ENCODE measurements at places on chromosomes 4 and X.

- no peak for DNase-seq
These were observed 19.1 kb upstream of the ZXDA start for GRCh38 chrX:57929373-57929772.

- DNase-seq = no peak
These were observed 317.1 kb upstream of the GALNT7 start for GRCh38 chr4:172851534-172851933.

DNA sequence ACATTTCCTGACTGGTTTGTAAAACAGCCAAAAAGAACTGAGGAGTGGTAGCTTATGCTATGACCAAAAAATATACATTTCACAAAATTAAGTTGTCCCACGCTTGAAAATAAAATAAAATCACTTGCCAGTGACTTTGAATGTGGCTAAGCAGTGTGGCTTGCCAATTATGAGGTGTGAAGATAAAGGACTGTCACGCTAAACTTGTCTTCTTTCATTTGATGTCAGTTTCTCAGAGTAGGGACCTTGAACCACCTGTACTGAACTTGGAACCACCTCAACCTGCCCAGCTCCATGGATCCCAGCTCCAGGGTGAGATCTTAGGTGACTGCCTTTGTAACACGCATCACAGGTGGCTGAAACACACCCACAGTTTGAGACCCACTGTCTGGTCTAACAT, 113.7 kb upstream of the TBL1X start:
- DNase-seq = no peak

DNA sequence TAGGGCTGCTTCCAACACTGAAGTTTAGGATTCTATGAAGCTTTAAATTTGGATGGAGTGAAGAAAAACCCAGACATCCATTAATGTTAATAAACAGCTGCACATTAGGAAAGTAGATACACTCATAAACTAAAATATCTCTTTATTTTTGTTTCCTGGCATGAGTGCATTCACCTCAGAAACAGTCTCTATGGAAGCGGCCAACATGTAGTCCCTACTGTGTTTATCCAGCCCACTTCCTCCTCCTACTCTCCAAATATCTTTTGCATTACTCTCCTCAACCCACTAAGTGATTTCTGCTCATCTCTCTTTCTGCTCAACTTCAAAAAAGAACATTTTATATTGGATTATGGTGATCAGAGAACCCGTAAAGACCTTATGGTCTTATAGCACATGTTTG, 180.3 kb upstream of the MXRA5 start:
- no peak for DNase-seq

DNA sequence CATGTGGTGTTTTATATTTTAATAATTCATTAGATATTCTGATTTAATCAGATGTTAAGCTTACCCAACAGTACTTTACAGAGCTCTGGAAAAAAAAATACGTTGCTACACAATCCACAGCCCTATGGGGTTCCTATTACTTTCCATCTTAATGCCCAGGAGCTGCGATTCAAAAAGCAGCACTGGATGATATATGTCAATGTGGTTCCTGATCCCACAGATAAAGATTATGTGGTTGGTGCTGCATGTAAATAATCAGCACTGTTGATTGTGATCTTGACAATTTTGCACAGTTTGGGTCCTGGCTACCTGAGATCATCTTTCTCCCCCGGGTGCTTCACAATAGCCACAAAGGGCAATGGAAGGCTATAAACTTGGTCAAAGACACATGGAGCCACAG, 72.7 kb upstream of the DCLK2 start:
- no peak for DNase-seq

- no peak for DNase-seq
These were observed 45.1 kb downstream of the IGFBP7 start for GRCh38 chr4:57064811-57065711.

DNA sequence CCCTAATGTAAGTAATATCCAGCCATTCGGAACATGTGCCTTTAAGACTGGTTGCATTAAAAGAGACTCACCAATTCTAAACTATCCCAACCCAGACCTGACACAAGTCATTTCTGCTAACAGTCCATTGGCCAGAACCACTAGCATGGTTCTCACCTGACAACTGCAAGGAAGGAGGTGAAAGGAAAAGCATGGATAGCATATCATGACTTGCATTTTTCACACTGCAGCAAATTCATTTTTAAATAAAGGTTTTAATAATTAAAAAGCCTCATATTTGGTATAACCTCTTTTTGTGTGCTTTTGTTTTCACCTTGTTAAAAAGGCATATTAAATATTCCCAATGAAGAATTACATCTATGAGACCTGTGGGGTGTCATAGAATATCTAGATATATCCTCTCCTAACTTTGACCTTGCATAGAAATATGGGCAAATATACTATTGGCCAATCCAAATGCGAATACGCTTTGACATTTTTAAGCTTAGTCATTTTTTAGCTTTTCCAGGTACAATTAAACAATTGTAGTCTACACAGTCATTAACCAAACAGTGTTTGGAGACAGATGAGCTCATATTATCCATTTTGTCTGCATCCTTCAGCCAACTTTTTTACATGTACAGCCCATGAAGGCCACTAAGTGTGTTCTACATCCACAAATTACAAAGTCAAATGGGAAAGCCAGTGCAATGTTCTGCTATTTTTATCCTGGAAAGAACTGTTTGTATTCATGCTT, 295.3 kb downstream of the PDGFC start:
- DNase-seq = no peak

DNA sequence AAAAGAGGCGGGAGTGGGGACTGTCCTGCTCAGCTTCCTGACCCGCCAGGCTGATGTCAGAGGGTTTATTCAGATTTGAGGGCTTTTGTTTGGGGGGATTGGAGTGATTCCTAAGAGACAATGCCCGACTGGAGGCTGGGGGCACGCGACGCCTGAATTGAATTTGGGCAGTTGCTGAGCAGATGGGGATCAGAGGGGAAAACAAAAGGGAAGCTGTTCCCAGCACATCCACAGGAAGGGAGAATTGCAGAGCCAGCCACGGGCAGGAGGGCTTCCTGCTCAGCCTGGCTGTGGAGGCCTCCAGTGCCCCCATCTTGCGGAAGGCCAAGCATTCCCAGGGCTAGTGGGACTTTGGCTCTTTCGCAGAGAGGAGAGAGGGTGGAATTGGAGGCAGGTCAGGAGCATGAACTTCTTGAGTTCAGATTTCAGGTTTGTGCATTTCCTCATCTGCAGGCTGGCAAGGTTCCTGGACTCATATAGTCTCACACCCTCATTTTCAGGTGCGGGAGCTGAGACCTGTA, 162.8 kb downstream of the NHS start:
- no peak for DNase-seq

DNA sequence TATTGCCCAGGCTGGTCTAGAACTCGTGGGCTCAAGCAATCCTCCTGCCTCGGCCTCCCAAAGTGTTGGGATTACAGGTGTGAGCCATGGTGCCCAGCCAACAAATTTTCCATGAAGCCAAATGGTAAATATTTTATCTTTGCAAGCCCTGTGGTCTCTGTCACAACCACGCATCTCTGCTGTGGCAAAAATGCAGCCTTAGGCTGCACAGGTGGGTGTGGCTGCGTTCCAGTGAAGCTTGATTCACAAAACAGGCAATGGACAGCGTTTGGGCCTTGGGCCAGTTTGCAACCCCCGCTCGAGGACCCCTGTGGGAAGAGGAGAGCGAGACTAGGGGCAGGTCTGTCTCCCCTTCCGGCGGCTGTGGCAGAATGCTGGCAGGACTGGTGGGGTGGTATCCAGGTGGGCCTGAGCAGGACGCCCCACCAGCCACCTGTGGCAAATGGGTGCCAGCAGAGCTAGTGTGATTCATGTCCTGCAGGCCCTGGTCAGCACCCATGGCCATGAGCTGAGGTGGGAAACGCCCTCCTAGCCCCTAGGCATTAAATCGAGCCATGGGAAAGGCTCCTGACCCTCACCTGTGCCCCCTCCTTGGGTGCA, 19.7 kb downstream of the HTRA3 start:
- DNase-seq = no peak

DNA sequence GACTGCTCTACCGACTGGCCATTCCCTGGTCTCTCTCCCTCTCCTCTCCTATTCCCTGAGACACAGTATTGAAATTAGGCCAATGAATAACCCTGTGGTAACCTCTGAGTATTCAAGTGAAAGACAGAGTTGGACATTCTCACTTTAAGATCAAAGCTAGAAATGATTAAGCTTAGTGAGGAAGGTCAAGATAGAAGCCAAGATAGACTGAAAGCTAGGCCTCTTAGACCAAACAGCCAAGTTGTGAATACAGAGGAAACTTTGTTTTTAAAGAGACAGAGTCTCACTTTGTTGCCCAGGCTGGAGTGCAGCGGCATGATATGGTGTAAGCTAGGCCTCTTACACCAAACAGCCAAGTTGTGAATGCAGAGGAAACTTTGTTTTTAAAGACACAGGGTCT, 64.6 kb downstream of the KDM6A start:
- no peak for DNase-seq

DNA sequence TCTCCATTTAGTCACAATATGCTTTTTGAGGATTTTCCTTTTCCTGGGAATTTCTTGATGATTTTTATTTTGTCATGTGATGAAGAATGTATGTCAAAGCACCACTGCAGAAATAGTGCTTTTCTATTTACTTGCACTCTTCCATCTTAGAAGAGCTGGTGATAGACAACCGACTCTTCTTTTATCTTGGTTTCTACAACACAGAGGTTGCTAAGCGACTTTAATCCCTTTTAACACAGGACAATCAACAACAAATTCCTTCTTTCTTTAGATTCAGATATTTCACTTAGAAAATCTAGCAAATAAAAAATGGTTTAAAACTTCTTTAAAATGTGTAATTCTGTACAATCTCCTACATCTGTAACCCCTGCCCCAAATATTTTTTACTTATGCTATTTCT, 34.6 kb downstream of the TET2 start:
- DNase-seq = no peak

DNA sequence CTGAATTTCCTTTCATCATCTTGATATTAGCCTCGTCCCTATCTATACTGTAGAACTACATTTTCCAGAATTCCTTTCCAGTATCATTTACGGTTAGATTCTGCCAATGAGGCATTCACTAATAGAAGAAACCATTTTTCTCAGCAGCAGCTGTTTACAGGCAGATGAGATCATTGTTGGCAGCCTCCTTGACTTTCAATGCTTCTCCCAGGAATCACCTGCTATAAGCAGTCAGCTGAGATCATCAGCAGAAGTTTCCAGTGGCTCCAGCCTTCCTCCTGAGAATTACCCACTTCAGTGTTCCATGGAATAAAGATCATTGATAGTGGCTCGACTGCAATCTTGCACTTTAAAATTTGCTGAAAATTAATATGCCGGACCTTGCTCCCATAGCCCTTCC, 157.3 kb upstream of the TET2 start:
- DNase-seq = no peak

DNA sequence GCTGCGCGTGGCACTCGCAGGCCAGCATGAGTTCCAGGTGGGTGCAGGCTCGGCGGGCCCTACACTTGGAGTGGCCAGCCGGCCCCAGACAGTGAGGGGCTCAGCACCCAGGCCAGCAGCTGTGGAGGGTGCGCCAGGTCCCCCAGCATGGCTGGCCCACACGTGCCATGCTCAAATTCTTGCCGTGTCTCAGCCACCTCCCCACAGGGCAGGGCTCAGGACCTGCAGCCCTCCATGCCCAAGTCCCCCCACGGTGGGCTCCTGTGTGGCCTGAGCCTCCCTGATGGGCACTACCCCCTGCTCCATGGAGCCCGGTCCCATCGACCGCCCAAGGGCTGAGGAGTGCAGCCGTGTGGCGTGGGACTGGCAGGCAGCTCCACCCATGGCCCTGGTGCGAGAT, 210.2 kb downstream of the COX7B2 start:
- no peak for DNase-seq

DNA sequence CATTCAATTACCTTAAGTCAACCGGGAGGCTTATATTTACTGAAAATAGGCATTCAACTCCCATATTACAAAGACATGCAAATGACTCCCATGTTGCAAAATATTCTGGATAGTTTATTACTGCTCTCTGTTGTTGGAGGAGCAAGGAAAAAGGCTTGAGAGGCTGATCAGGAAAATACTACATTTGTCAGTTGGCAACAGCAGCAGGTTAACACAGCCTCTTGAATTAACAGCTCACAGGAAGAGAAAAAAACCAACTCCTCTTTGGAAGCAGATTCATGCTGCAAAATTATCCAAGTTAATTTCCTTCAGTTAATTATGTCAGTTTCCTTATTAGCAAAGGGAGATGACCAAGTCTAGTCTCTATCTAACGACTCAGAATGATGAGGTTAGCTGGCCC, 238.9 kb downstream of the MAML3 start:
- no peak for DNase-seq

DNA sequence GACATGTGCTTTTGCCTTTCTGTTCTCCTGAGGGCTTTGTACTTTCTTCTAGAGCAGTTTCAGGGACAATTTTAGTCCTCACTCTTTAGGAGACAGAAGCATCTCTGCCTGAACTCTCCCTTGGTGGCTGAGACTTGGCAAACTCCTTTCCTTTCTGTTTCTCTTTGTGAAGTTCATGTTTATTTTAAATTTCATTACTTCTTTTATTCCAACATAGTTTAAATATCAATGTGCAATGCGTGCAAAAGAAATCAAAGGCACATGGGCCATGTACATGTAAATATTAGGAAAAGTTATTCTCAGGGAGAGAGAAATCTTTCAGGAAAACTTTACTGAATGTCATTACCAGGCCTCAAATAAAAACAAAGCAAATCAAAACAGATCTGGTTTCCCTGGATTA, 177.6 kb downstream of the RNF150 start:
- no peak for DNase-seq

DNA sequence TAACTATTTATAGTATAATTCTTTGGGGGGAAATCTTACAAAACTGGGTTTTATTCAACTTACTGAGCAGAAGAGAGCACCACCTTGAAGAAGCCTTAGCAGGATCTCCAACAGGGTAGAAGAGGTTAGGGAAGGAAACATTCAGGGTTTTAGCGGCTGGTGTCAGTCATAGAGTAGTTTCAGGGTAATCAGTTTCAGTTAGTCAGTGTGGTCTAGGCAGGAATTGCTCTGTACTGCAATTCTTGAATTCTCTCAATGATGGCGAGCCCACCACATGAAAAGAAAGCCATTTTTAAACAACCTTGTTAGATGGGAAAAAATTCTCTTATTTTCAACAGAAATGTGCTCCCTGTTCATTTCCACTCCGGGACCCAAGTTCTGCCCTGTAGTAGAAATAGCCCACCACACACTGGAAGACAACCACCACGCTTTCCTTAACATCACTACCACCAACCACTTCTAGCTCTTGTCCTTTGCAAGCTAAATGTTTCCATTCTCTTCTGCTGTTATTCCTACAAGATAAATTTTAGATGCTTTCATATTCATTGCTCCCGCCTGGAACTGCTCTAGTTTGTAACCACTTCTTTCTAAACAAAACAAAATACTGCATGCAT, 25.9 kb downstream of the COL25A1 start:
- DNase-seq = no peak

DNA sequence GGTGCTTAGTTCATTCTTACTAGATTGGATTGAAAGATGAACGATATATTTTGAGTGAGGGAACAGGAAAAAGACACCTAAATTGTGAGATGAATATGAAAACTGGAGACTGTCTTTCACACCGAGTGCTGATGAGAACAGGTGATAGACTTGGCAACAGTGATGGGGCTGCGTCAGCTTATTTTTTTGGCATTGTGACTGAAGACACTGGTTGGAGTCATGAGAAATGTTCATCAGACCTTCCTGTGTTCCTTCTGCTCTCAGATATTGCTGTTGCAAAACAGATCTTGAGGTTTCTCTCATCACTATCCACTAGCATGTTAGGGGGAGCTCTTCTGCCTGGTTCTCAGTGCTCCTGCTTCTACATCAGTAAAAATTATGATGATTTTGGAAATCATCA, 124.2 kb upstream of the KCNIP4 start:
- no peak for DNase-seq
